ENCODE measurements at places on chromosomes 2 and 18.

GRCh38 chr2:207408086-207408794, 121.5 kb upstream of the CREB1 start:
- peak; percentile 47 for DNase-seq

DNA sequence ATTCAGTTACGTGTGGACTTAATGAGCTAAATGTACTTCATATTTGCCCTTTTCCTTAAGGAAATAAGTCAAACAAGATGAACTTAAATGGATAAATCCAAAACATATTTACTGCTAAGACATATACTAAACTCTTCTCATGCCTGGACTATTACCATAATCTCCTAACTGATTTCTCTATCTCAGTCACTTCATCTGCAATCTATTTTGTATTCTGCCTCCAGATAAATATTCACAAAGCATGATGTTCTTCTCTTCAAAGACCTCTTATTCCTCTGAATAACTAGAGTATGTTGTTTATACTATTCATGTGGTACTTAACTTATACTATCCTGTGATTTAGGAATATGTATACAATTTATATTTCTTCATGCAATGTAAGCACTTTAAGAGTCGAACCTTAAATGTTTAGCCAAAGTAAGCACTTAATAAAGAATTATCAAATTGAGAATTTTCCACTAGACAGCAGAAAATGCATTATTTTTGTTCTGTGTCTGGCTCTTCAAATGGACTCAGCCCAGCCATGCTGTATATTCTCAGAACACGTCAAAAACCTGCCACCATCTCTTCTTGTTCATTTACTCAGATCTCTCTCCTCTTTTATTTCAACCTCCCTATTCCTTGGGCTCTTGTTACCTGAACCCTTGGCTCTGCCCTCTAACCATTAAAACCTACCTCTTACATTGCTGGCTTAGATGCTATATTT, 79.9 kb upstream of the ARHGAP28 start:
- no peak for DNase-seq

GRCh38 chr18:34938090-34938489, 103.1 kb upstream of the MAPRE2 start:
- DNase-seq = no peak

DNA sequence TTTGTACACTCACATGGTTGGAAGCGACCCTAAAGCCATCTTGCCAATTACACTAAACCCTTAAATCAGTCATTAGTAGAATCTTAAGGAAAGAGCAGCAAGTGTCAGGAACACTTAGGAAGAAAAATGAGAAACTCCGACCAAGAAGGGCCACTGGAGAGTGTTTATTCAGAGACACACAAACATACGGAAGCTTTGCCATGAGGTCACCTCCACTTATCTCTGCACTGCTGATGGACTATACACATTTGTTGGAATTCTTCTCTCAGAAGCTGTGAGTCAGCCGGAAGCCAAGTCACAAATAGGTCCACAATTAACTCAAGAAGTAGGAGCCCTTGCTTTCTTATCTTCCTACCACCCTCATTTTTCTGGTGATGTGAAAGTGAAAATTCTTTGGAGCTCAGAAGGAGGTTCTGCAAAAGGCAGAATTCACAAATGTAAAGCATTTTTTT, 21.6 kb downstream of the BMP10 start:
- no peak for DNase-seq

GRCh38 chr18:49613141-49613640, 51.3 kb downstream of the LIPG start:
- no peak for DNase-seq

GRCh38 chr2:121662656-121663055, 13.4 kb upstream of the CLASP1 start:
- no peak for DNase-seq

GRCh38 chr18:13220361-13220991, 1.9 kb downstream of the LDLRAD4 start:
- peak; percentile 77 for DNase-seq

- DNase-seq = no peak
These were observed 113.8 kb downstream of the ATL2 start for GRCh38 chr2:38263293-38263692.

GRCh38 chr2:40101131-40101575, 322.1 kb upstream of the THUMPD2 start:
- DNase-seq = no peak
